T-cell (primary cell): ENCODE measurements at places on chromosomes 4 and X. TPM values are rescaled to one million over a fixed set of nuclear protein-coding genes. Genes with fewer than 3 reads are reported as not detected.

DNA sequence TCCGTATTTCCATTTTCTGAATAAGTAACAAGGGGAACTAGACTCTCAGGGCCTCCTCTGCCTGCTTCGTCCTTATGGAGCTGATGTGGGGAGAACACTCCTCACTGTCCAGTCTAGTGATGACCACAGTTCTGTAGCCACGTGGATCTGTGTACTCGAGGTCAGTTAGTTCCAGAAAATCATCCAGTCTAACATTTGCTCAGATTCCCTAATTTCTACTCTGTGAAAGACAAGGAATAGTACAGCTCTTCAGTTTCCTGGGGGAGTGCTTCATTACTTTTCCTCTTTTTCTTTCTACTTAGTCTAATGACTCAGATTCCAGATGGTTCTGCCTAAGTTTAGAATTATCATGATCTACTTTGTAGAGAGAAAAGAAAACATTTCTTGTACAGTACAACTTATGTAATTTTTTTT is 82.6 kb downstream of the SORBS2 start:
- peaks cover 9% of the 10 kb centered on the region for H3K27me3 ChIP-seq
- H3K36me3 ChIP-seq = no peaks in the 10 kb centered on the region
- DNase-seq = no peak

Gene ZFP92
- total RNA-seq = 1.4 TPM

DNA sequence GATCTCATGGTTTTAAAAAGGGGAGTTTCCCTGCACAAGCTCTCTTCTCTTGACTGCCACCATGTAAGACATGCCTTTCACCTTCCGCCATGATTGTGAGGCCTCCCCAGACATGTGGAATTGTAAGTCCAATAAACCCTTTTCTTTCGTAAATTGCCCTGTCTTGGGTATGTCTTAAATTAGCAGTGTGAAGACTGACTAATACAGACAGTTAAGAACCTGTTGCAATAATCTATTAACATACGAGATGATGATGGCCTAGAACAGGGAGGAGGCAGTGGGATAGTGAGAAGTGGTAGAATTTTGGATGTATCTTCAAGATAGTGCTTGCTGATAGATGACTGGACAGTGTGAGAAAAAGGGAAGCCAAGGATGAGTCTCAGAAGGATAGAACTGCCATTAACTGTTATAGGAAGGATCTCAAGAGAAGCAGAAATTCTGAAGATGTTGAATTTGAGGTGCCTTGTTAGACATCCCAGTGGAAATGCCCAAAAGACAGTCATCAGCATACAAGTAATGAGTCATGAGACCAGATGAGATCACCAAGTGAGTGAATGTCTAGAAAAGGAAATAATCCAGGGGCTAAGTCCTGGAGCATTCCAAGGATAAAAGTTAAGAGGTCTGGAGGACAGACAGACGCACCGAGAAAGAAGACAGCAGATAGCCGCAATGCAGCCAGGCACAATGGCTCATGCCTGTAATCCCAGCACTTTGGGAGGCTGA is 38.8 kb upstream of the UGDH start:
- H3K27ac ChIP-seq = no peak overlapping the region
- no peak for DNase-seq
- H3K36me3 ChIP-seq = no peaks in the 10 kb centered on the region
- no peak overlapping the region for H3K4me3 ChIP-seq
- H3K27me3 ChIP-seq = no peaks in the 10 kb centered on the region

Gene RAB33A
- 16.6 TPM for total RNA-seq

Gene GPR119
- total RNA-seq = not detected
